Naive B cell (primary cell): ENCODE measurements at places on chromosomes 3 and 15.

- no peak for DNase-seq
Observed at GRCh38 chr15:25710184-25710583, 152.9 kb downstream of the ATP10A start.

GRCh38 chr15:66821307-66821706 lies 119.3 kb downstream of the SMAD6 start:
- no peak for DNase-seq

DNA sequence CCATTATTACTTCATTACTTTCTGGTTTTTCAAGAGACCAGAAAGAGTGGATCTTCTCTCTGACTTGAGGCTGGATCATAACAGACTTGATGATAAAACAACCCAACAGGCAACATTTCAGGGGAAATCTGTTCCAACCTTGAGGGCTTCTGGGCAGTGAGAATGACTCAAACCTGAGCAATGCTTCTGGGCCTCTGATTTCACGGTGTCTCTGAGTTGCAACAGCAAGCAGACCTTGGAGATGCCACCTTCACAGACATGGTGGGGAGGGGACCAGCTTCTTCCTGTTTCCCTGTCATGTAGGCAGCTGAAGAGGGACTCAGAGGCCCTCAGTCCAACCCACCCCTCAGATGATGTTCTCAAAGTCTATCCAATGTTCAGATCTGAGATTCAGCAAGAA lies 104.0 kb downstream of the ABHD5 start:
- no peak for DNase-seq

DNA sequence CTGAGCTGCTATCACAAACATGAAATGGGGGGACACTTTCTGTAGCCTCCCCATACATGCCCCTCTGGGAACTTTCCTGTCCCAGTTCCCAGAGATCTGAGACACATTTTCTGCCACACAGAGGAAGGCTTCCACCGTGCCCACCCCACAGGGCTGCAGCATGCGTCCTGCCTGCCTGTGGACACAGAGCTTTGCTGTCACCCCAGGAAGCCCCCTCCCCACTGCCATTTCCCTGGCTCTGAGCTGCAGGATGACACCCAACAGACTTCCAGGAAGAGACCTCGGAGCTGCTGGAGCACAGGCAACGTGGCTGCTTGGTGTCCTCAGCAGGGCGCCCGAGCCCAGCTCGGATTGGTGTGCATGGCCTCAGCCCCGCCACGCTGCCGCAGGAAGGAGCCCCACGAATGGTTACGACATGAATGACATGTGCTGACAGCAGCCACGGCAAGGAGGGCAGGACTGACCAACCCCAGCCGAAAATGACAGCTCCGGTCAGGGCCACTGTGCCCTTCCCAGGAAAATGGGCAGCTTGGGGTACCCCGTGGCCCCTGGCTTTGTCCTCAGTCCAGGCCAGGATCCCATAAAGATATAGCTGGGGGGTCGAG lies 81.3 kb downstream of the VGLL4 start:
- no peak for DNase-seq

- no peak for DNase-seq
Observed at GRCh38 chr3:153291059-153291685, 129.1 kb downstream of the RAP2B start.

DNA sequence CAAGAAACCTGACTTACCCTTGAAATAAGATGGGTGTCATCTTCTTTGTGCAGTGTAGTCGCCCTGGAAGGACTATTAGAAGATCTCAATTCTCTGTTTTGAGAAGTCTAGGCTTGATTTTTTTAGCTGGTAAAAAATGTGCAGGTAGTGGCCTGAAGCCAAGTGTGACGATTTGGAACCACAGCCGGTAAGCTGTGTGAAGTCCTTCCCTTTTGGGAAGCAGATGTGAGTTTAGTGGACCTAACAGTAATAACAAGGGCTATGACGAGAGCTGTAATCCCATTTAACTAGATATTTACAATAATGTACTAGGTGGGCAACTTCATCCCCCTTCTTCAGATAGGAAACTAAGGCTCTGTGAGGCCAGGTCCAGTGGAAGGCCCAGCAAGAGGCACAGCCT lies 81.7 kb upstream of the MYZAP start:
- DNase-seq: peak; percentile 56

GRCh38 chr3:70386846-70387245 lies 74.4 kb upstream of the MDFIC2 start:
- no peak for DNase-seq

- peak; percentile 45 for DNase-seq
Observed at GRCh38 chr15:25741256-25741580, 121.9 kb downstream of the ATP10A start.

DNA sequence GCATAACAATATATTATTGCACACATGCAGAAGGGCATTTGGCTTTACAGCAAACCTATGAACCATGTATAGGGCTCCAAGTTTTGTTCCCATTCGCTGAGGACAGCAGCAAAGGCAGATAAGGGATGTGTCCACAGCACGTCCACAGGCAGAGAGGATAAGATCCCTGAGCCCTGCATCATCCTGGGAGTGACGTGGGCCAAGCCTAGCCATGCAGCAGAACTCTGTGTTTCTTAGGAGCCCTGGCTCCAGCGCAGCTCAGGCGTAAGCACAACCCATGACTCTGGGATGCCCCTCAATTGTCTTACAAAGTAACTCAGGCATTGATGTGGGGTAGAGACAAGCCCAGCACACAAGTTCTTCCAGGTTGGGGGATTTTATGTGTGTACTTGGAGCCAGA lies 194.3 kb upstream of the CTDSPL start:
- no peak for DNase-seq

GRCh38 chr3:46298871-46299607 lies 54.9 kb upstream of the CCR2 start:
- DNase-seq: no peak

DNA sequence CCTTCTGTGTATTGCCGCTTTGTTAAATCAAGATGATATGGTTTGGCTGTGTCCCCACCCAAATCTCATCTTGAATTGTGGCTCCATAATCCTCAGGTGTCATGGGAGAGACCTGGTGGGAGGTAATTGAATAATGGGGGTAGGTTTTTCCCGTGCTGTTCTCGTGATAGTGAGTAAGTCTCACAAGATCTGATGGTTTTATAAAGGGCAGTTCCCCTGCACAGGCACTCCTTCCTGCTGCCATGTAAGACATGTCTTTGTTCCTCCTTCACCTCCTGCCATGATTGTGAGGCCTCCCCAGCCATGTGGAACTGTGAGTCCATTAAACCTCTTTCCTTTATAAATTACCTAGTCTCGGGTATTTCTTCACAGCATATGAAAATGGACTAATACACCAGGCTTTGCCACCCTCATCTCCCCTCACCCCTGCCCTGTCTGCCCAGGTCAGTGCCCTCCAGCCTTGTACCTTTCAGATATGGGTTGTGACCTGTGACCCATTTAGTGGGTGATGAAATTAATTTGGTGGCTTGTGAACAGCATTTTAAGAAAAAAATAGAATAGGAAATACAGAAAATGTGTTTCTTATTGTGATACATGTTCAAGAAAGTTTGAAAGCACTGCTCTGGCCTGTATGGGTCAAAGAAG lies 56.1 kb upstream of the MCF2L2 start:
- DNase-seq: no peak

DNA sequence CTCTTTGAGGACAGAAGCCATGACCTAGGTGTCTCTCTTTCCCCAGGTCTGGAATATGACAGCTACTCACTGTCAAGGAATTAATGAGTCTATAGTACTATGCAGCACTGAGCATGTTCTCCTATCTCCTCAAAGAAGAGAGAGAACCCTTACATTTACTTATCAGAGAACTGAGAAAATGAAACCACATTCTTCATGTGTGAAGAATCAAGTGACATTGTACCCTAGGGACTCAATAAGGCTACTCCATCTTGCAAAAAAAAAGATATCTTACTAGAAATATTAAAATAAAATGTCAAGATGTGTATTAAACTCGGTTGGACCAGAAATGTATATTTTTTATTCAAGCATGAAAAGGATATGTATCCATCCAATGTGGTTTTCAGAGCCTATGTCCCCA lies 133.2 kb upstream of the COL8A1 start:
- no peak for DNase-seq

DNA sequence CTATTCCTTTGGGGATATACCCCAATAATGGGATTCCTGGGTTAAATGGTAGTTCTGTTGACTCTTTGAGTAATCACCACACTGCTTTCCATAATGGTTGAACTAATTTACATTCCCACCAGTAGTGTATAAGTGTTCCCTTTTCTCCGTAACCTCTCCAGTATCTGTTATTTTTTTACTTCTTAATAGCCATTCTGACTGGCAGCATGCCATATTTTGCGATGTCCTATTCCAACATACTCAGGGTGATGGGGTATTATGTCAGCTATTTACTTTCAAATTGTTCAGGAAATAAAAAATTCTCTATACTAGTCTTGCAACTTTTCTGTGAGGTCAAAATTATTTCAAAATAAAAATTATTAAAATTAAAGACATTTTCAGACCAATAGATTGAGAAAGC lies 9.1 kb upstream of the PARP14 start:
- no peak for DNase-seq

DNA sequence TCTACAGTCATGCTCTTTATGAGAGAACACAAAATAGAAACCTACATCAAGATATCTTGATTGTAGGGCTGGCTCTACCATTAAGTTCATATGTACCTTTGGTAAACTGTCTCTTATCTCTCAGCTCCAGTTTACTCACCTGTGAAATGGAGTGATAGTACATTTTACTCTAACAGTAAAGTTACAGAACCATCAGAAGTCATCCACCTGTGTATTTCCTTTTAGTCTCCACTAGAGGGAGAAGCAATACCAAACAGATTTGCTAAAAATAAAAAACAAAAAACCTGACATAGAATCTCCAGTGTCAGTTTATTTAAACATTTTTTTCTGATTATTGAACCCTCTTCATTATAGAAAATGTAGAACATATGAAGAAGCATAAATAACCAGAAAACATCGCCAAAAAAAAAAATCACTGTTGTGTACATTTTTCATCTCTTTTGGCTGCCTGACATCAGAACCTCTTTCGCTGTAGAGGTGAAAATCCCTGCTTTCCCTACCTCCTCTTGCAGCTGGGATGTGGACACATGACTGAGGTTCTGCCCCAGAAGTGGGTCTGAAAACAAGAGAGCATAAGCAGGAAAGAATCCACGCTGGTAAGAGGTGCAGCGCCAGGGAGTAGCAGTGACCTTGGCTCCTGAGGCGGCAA lies 48.7 kb upstream of the WDR72 start:
- no peak for DNase-seq

- DNase-seq: no peak
Observed at GRCh38 chr3:95797081-95797480, 1017.3 kb upstream of the EPHA6 start.

GRCh38 chr3:121998030-121998580 lies 23.9 kb downstream of the ILDR1 start:
- DNase-seq: no peak

DNA sequence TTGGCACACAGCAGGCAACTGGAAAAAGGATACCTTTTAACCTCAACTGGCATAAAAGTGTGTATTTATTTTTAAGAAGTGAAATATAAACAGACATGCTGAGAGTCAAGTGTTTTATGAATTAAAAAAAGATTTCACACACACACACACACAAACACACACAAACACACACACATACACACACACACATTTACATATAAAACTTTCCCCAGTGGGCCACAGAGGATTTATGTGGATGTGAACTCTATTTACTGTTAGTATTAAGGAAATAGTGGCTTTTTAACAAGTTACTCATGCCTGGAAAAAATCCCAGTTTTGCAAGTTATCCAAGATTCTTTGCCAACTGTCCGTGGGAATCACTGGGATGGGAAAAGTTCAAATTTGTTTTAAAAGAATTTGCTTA lies 725.9 kb upstream of the NR2F2 start:
- no peak for DNase-seq

DNA sequence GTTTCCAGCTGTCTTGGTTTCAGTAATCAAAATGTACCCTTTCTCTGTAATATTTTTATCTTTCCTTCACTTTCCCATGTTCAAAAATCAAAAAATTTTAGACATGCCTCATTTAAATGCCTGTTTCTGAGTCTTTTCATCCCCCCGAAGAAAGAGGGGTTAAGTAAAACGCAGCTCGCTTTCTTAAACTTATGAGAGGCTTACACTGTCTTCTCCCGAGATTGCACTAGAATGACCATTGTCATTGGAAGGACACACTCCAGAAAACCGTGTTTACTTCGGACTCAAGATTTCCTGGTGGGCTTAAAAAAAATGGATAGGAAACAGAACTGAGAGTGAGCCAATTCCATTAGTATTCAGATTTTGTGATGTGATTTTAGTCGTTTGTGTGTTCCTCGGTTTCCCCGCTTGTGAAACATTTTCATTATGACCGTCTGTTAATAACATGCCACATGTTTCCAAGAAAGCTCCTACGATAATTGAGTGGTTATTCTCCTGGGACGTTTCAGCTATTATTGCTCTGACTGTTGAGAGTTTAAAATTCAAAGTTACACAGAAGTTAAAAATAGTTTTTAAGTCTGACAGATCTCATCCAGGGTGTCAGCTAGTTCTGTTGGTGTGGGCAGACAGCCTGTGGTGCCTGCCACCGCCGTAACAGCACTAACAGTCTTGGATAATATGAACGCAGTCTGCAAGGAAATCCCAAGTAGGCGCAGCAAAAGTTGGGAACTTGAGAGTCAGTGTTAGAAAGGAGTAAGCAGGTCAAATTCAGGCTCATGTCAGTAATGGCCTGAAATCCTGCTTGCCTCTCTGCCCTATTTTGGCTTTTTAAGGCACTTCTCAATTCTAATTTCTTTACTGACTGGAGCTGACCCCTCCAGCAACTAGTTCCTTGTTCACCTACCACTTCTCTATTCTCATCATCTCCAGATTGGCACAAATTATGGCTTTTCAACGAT lies 1.5 kb downstream of the CRYBG3 start:
- no peak for DNase-seq

- no peak for DNase-seq
Observed at GRCh38 chr3:32280262-32280910, 41.9 kb downstream of the CMTM8 start.

GRCh38 chr3:191240486-191240885 lies 41.4 kb downstream of the OSTN start:
- no peak for DNase-seq

GRCh38 chr3:178198329-178198728 lies 337.9 kb upstream of the KCNMB2 start:
- DNase-seq: no peak

- DNase-seq: no peak
Observed at GRCh38 chr15:95121191-95121590, 889.8 kb downstream of the MCTP2 start.

- DNase-seq: no peak
Observed at GRCh38 chr15:57550640-57551039, 41.1 kb upstream of the MYZAP start.
